ENCODE measurements at places on chromosomes 16 and 17. TPM values are rescaled to one million over a fixed set of nuclear protein-coding genes. Genes with fewer than 3 reads are reported as not detected.

GRCh38 chr16:70688246-70688742 is 2.4 kb upstream of the MTSS2 start:
- no peak for DNase-seq

DNA sequence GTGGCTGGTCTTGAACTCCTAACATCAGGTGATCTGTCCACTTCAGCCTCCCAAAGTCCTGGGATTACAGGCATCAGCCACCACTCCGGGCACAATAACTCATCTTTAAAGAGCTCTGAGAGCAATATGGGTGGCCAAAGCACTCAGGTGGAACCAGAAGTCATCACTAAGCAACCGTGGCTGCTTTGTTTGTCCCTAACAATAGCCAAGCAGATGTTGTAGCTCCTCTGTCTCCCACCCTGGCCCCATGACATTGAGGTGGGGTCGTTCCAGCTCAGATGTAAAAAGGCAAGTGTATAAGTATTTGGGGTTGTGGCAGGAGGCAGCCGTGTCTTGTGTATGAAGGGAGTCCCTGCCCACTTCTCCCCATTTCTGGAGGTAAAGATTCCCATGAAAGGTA is 3.7 kb upstream of the SCIMP start:
- no peak for DNase-seq

DNA sequence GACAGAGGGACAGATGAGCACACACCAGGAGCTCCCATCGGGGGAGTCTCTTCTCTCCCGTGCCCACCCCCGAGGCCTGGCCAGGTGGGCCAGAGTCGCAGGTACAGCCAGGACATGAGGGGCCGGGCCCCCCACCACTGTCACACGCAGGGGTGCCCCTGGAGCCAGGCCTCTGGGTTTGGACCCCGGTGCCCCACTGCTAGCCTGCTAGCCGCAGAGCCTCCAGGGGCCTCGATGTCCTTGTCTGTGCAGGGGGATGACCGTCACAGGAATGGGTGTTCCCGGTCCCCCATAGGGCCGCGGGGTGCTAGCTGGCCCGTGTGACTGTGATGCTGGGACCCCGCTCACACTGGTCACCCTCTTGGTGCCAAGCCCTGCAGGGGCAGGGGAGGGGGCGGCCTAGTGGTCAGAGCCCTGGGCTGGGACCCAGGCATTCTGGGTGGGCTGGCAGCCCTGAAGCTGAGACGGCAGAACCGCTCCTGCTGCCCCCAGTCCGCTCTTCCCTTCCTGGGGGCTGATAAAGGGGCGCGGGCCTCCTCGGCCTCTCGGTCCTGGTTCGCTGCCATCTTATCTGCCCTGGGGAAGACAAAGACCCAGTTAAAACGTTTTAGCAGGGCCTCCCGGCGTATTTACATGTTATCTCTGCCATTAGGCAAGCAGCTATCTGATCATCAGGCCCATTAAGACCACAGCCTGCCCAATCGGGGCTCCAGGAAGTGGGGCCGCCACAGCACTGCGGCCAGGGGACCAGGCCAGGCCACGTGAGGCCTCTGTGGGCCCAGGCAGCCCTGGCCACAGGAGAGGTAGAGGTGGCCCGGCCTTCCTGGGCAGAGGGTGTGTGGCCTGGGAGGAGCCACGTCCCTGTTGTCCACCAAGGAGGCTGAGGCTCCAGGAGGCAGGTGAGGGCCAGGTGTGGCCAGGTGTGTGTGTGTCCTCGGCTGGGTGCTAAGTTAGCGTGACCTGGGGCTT is 57.2 kb upstream of the ZC3H18 start:
- DNase-seq = no peak

GRCh38 chr16:81493755-81494433 is 49.3 kb downstream of the CMIP start:
- DNase-seq = no peak

DNA sequence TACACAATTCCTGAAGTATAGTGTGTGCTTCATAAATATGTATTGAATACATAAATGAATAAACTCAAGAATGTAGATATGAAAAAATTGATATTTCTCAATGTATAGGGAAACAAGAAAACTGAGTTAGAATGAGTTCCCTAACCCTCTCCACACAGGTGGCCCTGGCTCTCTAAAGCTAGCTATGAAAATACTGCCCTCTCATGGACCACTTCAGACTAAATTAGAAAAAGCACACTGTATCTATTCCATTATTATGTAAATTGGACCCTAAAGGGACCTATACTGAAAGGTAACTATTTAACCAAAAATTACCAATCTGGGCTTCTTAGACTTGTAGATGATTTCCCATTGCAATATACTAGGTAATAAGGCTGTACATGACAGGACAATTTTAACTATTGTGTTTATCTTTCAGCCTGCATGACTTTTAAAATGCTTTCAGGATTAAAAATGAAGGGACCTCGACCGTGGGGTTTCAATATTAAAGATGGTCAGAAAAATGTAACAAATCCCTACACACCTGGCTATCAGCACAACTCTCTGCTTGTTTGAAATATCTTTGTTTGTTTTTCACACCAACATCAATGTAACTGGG is 672.5 kb upstream of the KIF2B start:
- peak; percentile 6 for DNase-seq

- peak; percentile 66 for DNase-seq
Observed at GRCh38 chr17:68248199-68248825, 469 bp downstream of the AMZ2 start.

GRCh38 chr17:29621751-29622194 is 939 bp downstream of the CORO6 start:
- no peak for DNase-seq

- peak; percentile 36 for DNase-seq
Observed at GRCh38 chr16:50067290-50067853, 1.6 kb downstream of the HEATR3 start.

DNA sequence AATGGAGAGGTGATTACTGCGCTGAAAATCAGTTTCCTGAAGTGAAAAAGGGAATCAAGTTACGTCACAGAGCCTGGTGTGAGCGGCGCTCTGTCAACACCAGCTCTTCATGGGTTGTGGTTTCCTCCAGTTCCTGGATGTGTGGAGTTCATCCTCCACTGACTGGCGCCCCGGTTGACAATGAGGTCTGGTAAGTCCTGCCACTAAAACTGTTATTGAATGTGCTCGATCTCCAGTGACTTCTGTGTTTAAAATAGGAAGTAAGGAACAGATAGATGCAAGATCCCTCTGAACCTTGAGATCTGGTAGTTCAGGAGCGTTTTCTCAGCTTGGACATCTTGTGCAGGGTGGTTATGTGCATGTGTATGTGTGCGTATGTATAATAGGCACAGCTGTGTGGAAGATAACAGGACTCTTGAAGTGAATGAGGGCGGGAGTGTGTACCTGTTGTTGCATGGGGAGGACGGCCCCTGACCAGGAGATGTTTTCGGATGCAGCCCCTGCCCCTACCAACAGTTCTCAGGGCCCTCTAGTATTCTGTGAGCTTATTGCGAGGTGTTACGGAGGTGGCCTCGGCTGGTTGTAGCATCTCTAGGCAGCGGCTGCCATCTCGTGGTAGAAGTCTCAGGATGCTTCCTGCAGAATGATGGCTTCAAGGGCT is 22.0 kb upstream of the GOT2 start:
- peak; percentile 54 for DNase-seq

DNA sequence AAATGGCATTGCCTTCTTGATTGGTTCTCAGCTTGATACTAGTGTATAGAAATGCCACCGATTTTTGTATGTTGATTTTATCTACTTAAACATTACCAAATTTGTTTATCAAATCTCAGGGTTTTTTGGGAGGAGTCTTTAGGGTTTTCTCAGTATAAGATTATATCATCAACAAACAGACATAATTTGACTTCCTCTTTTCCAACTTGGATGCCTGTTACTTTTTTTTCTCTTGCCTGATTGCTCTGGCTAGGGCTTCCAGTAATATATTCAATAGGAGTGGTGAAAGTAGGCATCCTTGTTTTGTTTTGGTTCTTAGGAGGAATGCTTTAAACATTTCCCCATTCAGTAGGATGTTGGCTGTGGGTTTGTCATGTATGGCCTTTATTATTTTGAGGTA is 29.1 kb downstream of the EFCAB13 start:
- DNase-seq = no peak

DNA sequence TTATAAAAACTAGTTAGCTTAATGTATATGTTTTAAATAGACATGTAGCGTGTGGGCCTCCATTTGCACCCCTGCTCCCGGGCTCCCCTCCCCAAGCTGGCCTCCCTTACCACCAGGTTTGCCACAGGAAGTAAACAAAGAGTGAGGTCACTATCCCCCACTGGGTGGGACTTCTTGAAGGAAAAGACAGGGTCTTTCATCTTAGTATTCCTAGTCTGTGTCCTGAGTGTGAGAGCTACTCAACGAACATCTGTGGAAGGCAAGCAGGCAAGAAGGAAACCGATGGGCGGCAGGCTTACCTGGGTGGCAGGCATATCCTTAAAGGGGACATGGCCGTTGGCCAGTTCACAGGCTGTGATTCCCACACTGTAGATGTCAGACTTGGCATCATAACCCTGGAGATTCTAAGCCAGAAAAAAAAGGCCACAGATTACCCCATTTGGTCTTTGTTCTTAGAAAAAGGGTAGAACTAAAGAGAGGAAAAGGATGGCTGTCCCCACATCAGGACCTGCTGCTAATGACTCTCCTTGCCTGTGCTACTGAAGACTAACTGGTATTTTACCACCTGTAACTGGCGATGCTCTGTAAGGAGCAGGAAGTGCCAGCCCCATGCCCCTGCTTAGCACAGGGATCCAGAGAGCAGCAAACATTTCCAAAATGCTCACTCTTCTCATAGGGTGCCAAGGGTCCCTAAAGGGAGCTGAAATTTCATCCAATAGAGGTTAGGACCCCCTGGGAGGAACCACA is 6.6 kb upstream of the LIMD2 start:
- no peak for DNase-seq

DNA sequence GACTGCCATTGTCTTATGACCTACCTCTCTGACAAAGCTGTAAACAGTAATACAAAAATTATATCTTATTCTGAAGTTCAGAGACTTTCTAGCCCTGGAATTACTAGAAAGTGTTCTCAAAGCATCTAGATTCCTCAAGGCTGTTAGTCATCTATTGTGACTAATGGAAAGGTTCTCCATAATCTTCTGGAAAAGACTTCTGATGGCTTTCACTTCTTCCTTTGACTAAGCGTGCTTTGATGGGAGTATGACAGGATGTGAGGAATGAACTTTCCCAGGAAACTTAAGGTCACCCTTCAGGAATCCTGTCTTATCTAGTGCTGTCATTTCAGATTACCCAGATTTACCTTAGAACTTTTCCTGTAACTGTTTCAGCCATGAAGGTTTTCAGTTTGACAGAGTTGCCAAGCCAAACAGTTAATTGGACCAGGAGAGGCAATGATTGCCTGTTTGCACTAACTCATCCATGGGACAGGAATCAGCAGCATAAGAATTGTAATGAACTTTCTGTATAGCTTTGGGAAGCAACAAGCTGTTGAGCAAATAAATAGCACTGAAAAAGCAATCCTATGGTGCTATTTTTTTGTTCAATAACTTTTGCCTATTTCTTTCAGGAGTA is 43.5 kb downstream of the AP2B1 start:
- DNase-seq = no peak

- DNase-seq = no peak
Observed at GRCh38 chr17:27155866-27156265, 138.0 kb upstream of the WSB1 start.

GRCh38 chr16:66423177-66423576 is 3.9 kb upstream of the BEAN1 start:
- no peak for DNase-seq

- peak; percentile 19 for DNase-seq
Observed at GRCh38 chr17:1829216-1829591, 498 bp downstream of the SMYD4 start.

GRCh38 chr16:3358871-3359270 is 3.2 kb downstream of the OR2C1 start:
- DNase-seq = no peak

GRCh38 chr16:79691007-79691406 is 90.5 kb upstream of the MAF start:
- peak; percentile 67 for DNase-seq

DNA sequence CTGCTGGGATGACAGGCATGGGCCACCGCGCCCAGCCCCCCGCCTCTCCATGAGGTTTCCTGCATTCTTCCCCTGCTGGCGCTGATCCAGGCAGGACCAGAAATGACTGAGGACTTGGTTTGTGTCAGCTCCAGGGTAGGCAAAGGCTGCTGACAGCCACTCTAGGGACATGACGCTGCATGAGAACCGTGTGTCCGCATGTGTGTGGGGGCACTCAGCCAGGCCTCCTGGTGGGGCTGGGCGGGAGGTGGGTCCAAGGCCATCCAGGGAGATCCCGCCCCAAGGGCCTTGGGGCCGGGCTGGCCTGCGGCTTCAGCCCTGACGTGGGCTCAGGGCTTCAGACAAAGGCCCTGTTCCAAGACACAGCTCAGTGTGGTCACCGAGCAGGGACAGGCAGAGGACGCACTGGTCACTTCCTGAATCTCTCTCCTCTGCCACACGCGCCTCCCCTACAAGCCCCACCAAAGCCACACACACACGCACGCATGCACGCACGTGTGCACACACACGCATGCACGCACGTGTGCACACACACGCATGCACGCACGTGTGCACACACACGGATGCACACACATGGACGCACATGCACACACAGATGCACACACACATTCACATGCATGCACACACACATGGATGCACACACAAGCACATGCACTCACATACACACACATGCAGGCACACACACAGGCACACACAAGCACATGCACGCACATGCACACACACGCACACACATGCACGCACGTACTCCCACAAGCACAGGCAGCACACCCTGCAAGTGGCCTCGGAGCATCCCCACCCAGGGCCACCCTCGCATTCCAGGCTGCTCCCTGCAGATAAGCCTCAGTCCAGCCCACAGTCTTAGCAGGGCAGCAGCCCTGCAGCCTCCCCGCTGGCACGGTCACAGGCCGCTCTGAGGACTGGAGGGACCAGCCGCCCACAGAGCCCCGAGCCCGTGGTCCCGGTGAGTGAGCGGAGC is 5.3 kb upstream of the TMEM204 start:
- DNase-seq = no peak

The MYH13 gene
- polyA plus RNA-seq = 0.67 TPM

The TNFSF13 gene
- polyA plus RNA-seq = 3.2 TPM

The CES3 gene
- not detected for polyA plus RNA-seq

The MED9 gene
- not detected for polyA plus RNA-seq

The PRR29 gene
- polyA plus RNA-seq = 2.3 TPM

The SMARCD2 gene
- polyA plus RNA-seq = 63.6 TPM

The HYDIN gene
- 3.2 TPM for polyA plus RNA-seq

The TBC1D3 gene
- not detected for polyA plus RNA-seq

The RAMP2 gene
- polyA plus RNA-seq = 69.0 TPM

The SLX1A gene
- polyA plus RNA-seq = 10.0 TPM

The LSM12 gene
- polyA plus RNA-seq = 33.1 TPM

The CACNG1 gene
- polyA plus RNA-seq = 189 TPM

Measured in muscle of arm (tissue), 14 donors.